ENCODE measurements at places on chromosomes 4 and X. TPM values are rescaled to one million over a fixed set of nuclear protein-coding genes. Genes with fewer than 3 reads are reported as not detected.

Gene PHOX2B
- total RNA-seq, result 0.64 TPM

- no peaks in the 10 kb centered on the region for H3K4me1 ChIP-seq
- no peak overlapping the region for H3K4me3 ChIP-seq
- no peak overlapping the region for H3K27ac ChIP-seq
Observed at GRCh38 chr4:2043396-2044118, 15.6 kb upstream of the NAT8L start.

Gene GATA1
- not detected for total RNA-seq

GRCh38 chr4:100823993-100824323, 306.1 kb upstream of the EMCN start:
- no peaks in the 10 kb centered on the region for H3K36me3 ChIP-seq
- H3K4me3 ChIP-seq, result no peak overlapping the region
- H3K27ac ChIP-seq, result no peak overlapping the region
- no peak for DNase-seq
- no peaks in the 10 kb centered on the region for H3K27me3 ChIP-seq

Gene MAOB
- total RNA-seq, result 2.4 TPM

Gene TENM3
- 3.4 TPM for total RNA-seq

DNA sequence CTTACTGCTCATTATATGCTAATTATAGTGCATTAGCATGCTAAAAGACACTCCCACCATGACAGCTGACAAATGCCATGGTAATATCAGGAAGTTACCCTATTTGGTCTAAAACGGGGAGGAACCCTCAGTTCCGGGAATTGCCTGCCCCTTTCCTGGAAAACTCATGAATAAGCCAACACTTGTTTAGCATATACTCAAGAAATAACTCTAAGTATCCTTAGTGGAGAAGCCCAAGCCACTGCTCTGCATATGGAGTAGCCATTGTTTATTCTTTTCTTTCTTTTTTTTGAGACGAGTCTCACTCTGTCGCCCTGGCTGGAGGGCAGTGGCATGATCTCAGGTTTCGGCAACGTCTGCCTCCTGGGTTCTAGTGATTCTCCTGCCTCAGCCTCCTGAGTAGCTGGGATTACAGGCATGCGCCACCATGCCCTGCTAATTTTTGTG, 15.5 kb downstream of the NUDT6 start:
- no peak overlapping the region for H3K27ac ChIP-seq
- no peak overlapping the region for H3K4me3 ChIP-seq
- H3K36me3 ChIP-seq, result no peaks in the 10 kb centered on the region
- no peaks in the 10 kb centered on the region for H3K4me1 ChIP-seq
- no peaks in the 10 kb centered on the region for H3K27me3 ChIP-seq

Gene DCX
- not detected for total RNA-seq

- no peak overlapping the region for H3K4me3 ChIP-seq
- no peaks in the 10 kb centered on the region for H3K36me3 ChIP-seq
- no peak for DNase-seq
- H3K27ac ChIP-seq, result peak overlapping the region; percentile 73
- H3K27me3 ChIP-seq, result no peaks in the 10 kb centered on the region
Observed at GRCh38 chrX:20517565-20517964, 250.9 kb upstream of the RPS6KA3 start.

Gene FAAH2
- 12.0 TPM for total RNA-seq

DNA sequence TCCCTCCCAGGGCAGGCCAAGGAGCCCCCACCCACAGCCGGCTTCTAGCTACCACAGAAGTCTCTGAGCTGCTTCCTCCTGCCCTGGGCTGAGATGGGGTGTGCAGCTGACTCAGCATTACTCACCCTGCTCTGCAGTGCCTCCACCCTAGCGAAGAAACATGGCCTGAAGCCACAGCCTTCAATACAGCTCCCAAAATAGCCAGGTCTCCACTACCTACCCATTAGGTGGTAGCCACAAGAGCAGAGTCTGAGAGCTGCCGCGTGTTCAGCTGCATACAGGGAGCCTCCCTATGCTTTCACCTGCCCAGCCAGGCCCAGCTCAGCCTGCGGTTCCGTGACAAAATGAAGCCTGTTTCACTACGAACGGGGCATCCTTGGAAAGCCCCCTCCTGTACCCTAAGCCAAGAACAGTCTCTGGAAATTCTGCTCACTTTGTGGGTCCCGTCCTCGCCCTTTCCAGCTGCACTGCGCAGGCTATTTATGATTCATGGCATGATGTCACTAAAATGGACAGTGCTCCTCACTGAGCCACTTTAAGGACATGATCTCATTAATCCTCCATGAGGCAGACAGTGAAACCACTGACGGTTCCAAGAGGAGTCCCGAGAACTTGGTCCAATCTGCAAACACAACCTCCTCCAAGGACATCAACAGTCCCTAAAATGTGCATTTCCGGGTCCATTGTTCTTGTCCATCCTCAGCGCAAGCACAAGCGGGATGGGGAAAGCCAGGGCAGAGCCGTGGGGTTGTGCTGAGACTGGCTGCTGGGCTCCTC, 20.2 kb downstream of the WDR1 start:
- no peaks in the 10 kb centered on the region for H3K27me3 ChIP-seq
- H3K36me3 ChIP-seq, result peaks cover 41% of the 10 kb centered on the region
- H3K4me3 ChIP-seq, result no peak overlapping the region
- peaks cover 81% of the 10 kb centered on the region for H3K4me1 ChIP-seq

GRCh38 chr4:104971462-104971861, 175.2 kb upstream of the TET2 start:
- H3K4me3 ChIP-seq, result no peak overlapping the region
- H3K36me3 ChIP-seq, result no peaks in the 10 kb centered on the region
- H3K4me1 ChIP-seq, result peaks cover 5% of the 10 kb centered on the region
- no peak for DNase-seq
- H3K27me3 ChIP-seq, result no peaks in the 10 kb centered on the region

GRCh38 chrX:133434197-133434820, 19.0 kb upstream of the GPC4 start:
- H3K27me3 ChIP-seq, result no peaks in the 10 kb centered on the region
- no peaks in the 10 kb centered on the region for H3K36me3 ChIP-seq
- no peak for DNase-seq
- no peak overlapping the region for H3K27ac ChIP-seq
- H3K4me1 ChIP-seq, result no peaks in the 10 kb centered on the region
- no peak overlapping the region for H3K4me3 ChIP-seq

DNA sequence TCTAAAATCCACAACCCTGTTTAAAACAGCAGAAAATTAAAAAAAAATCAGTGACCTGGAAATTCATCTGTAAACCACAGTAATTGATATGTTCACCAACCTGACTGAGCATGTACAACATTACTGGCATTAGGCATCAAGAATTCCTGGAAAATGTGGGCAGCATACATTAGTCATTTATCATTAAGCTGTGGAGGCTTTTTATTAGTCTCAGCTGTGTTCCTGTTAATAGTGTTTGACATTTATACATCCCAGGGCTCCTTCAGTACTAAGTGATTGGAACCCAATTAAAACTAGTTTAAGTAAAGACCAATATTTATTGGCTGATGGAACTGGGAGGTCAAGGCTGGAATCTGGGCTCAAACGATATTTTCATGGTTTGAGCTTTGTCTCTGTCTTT, 227.3 kb upstream of the GIMD1 start:
- no peak overlapping the region for H3K27ac ChIP-seq
- H3K4me1 ChIP-seq, result no peaks in the 10 kb centered on the region
- H3K36me3 ChIP-seq, result no peaks in the 10 kb centered on the region
- no peak for DNase-seq
- H3K27me3 ChIP-seq, result no peaks in the 10 kb centered on the region

GRCh38 chr4:189802884-189803283, 137.8 kb upstream of the FRG1 start:
- no peaks in the 10 kb centered on the region for H3K36me3 ChIP-seq
- H3K4me3 ChIP-seq, result no peak overlapping the region
- no peaks in the 10 kb centered on the region for H3K27me3 ChIP-seq
- H3K4me1 ChIP-seq, result no peaks in the 10 kb centered on the region

GRCh38 chr4:118727360-118727759, 42.2 kb downstream of the METTL14 start:
- no peak overlapping the region for H3K27ac ChIP-seq
- no peak overlapping the region for H3K4me3 ChIP-seq
- no peaks in the 10 kb centered on the region for H3K4me1 ChIP-seq
- DNase-seq, result no peak

- no peaks in the 10 kb centered on the region for H3K36me3 ChIP-seq
- H3K27ac ChIP-seq, result peak overlapping the region; percentile 75
- H3K27me3 ChIP-seq, result no peaks in the 10 kb centered on the region
- H3K4me1 ChIP-seq, result no peaks in the 10 kb centered on the region
- DNase-seq, result peak; percentile 55
- peak overlapping the region; percentile 20 for H3K4me3 ChIP-seq
Observed at GRCh38 chrX:115892056-115892708, 278.4 kb upstream of the AGTR2 start.

Gene SNCA
- total RNA-seq, result 3.0 TPM

Gene RXFP1
- not detected for total RNA-seq

DNA sequence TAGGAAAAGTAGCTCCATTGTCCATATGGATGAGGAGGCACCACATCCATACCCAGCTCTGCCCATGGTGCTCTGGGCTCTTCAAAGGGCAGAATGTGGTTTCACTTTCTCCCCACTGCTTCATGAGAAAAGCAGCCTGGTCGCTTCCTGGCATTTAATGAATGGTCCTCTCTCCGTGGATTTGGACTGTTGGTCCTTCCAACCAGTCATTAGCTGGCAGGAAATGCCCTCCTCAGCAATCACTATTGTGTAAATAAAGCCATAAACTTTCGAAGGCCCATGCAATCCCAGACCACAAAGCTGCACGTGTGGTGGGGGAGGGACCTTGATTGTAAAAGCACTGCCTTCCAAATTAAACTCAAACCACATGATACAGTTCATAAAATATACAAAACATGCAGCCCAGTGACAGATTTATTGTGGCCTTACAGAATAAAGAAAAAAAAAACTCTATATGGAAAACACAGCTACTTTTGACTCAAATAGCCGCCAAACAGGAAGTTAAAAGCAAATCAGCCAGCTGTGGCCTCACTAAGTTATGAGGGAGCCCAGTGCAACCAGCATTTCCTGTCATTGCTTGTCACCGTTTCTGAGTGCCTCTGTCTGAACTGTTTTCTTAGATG, 8.1 kb downstream of the MBNL3 start:
- H3K27me3 ChIP-seq, result no peaks in the 10 kb centered on the region
- peak; percentile 64 for DNase-seq
- peaks cover 39% of the 10 kb centered on the region for H3K4me1 ChIP-seq
- H3K4me3 ChIP-seq, result peak overlapping the region; percentile 6
- H3K27ac ChIP-seq, result peak overlapping the region; percentile 62

- no peaks in the 10 kb centered on the region for H3K27me3 ChIP-seq
- H3K36me3 ChIP-seq, result no peaks in the 10 kb centered on the region
- no peak for DNase-seq
- no peaks in the 10 kb centered on the region for H3K4me1 ChIP-seq
Observed at GRCh38 chrX:83169683-83170082, 338.4 kb upstream of the POU3F4 start.

DNA sequence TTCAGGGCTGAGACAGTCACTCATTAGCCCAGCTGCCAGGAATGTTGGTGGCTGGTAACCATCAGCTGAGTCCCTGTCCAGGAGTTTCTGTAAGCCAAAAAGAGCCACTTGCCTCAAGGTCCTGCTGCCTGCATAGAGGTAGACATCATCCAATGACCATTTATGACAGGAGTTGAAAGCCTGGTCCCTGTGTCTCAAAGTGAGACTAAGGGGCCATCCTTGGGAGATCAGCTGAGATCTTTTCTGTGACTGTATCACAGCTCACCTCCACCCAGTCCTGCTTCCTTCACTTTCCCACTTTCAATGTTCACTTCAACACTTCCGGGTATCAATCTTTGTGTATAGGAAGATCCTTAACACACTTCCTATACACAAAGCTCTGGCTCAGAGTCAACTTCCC, 28.4 kb upstream of the MAOA start:
- no peaks in the 10 kb centered on the region for H3K27me3 ChIP-seq
- H3K36me3 ChIP-seq, result no peaks in the 10 kb centered on the region
- H3K4me3 ChIP-seq, result no peak overlapping the region
- H3K4me1 ChIP-seq, result no peaks in the 10 kb centered on the region
- H3K27ac ChIP-seq, result no peak overlapping the region
- no peak for DNase-seq

Gene RAB9B
- 0.40 TPM for total RNA-seq

DNA sequence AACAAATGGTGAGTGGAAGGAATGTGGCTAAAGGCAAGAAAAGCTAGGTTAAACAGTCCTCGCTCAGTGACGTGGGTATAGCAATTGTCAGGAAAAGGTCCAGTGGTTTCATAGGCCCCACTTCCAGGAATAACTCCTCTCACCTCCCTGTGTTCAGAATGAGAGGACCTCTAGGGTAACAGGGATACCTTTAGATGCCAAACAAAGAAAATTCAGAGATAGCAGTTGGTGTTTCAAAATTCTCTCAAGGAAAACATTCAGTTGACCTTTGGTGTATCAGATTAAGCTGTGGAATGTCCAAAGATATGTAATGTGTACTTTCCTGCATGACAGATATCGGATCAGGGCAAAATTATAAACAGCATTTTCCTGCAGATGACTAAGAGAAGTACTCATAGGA, 155.9 kb downstream of the ARHGAP6 start:
- H3K4me1 ChIP-seq, result no peaks in the 10 kb centered on the region
- no peak for DNase-seq
- no peaks in the 10 kb centered on the region for H3K27me3 ChIP-seq
- no peaks in the 10 kb centered on the region for H3K36me3 ChIP-seq
- no peak overlapping the region for H3K4me3 ChIP-seq
- H3K27ac ChIP-seq, result no peak overlapping the region

DNA sequence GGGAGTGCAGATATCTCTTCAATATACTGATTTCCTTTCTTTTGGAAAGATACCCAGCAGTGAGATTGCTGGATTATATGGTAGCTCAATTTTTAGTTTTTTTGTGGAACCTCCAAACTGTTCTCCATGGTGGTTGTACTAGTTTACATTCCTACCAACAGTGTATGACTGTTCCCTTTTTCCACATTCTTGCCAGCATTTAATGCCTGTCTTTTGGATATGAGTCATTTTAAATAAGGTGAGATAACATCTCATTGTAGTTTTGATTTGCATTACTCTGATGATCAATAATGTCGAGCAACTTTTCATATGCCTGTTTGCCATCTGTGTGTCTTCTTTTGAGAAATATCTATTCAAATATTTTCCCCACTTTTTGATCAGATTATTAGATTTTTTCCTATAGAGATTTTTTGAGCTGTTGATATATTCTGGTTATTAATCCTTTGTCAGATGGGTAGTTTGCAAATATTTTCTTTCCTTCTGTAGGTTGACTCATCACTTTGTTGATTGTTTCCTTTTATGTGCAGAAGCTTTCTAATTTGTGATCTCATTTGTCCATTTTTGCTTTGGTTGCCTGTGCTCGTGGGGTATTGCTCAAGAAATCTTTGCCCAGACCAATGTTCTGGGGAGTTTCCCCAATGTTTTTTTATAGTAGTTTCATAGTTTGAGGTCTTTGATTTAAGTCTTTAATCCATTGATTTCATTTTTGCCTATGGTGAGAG, 552.7 kb downstream of the ZNF674 start:
- H3K27ac ChIP-seq, result no peak overlapping the region
- H3K27me3 ChIP-seq, result no peaks in the 10 kb centered on the region
- no peak for DNase-seq
- no peaks in the 10 kb centered on the region for H3K4me1 ChIP-seq
- no peak overlapping the region for H3K4me3 ChIP-seq

GRCh38 chrX:3815896-3816664, 102.6 kb upstream of the PRKX start:
- peak overlapping the region; percentile 99 for H3K4me3 ChIP-seq
- no peaks in the 10 kb centered on the region for H3K36me3 ChIP-seq
- no peaks in the 10 kb centered on the region for H3K4me1 ChIP-seq
- DNase-seq, result peak; percentile 70

GRCh38 chr4:111697176-111697942, 447.9 kb upstream of the FAM241A start:
- no peaks in the 10 kb centered on the region for H3K36me3 ChIP-seq
- H3K4me3 ChIP-seq, result no peak overlapping the region
- no peak overlapping the region for H3K27ac ChIP-seq
- DNase-seq, result no peak

GRCh38 chr4:127505203-127505602, 127.6 kb upstream of the INTU start:
- H3K4me1 ChIP-seq, result no peaks in the 10 kb centered on the region
- no peaks in the 10 kb centered on the region for H3K27me3 ChIP-seq
- no peak overlapping the region for H3K4me3 ChIP-seq
- no peak for DNase-seq
- no peaks in the 10 kb centered on the region for H3K36me3 ChIP-seq
